ENCODE measurements at places on chromosomes 1 and 21.

GRCh38 chr1:36864182-36864822, 170.0 kb downstream of the GRIK3 start:
- peak; percentile 2 for DNase-seq

- no peak for DNase-seq
Measured at GRCh38 chr1:91784191-91784590, 101.8 kb downstream of the TGFBR3 start.

DNA sequence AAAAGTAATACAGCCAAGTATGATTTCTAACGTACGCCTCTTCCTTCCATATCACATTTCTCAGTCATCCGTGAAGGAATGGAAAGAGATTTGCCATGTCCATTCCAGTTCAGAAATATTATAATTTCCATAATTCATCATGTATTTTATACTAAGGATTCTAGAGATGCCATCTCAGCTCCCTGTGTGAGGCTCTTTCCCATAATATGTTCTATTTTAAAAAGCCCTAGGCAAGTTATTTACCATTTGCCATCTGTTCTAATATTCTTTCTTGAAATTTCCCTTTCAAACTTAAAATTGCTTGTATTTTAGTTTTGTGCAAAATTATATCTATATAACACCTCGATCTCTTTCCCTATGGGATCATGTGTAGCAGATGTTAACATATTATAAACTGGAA, 106.7 kb downstream of the FMN2 start:
- DNase-seq: no peak

GRCh38 chr1:168490306-168490705, 53.5 kb downstream of the XCL2 start:
- no peak for DNase-seq

DNA sequence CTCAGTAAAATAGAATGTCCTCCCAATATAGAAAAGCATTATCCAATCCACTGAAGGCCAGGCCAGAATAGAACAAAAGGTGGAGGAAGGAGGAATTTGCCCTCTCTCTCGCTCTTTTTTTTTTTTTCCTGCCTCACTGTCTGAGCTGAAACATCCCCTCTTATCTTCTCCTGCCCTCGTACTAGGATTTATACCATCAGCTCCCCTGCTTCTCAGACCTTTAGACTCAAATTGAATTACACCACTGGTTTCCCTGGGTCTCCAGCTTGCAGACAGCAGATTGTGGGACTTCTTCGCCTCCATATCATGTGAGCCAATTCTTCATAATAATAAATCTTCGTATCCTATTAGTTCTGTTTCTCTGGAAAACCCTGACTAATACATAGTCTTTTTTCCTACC, 4.9 kb upstream of the ZMYM6 start:
- DNase-seq: no peak

GRCh38 chr21:37208056-37208721, 58.9 kb downstream of the VPS26C start:
- no peak for DNase-seq

DNA sequence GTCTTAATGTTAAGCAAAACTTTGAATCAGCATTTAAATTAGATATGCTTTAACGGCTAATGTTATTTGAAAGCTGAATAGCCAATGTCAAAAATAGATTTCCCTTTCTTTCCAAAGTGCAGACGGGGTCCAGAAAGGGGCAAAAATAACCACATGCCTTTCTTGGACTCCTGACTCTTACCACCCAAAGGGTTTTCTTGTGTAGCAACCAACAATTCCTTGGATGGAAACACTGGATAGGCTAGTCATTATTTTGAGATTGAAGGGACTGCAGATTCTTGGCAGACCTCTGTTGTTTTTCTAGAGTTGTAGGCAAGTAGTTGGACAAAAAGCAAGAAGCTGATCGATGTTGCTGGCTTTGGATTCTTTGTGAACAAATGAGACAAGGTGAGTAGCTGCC, 107.0 kb downstream of the MRPS6 start:
- no peak for DNase-seq

DNA sequence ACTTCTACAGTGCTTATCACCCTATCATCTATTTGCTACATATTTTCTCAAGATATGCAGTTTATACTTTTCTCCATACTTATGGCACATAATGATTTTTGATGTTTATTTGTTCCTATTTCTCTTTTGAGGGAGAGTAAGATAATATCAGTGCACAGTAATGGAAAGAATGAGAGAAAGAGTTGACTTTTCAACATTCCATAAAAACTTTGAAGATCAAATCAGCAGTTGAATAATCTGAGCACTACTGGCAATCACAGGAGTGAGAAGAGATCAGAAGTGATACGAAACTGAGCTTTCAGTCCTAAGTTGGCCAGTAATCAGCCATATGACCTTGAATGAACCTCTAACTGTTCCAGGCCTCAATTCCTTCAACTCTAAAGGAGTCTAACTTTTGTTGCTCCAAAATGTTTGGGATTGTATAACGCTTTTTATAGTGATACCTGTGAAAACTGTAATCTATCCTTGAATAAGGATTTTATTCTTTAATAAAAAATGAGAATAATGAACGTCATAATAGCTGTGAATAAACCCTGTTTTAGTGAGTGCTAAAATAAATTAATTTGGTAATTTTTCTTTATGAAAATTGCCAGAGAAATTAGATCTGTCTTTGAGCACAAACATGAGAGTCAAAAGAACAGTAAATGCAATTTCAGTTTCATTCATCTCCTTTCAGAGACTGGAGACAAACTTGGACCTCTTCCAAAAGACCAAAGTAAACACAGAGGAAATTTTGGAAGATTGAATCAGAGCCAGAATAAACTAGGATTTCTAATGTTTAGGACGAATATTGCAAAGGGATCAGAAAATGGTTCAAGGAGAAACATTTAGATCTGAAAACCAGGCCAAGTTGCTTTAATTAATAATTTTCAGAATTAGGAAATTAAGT, 309.9 kb downstream of the ADGRL2 start:
- no peak for DNase-seq

DNA sequence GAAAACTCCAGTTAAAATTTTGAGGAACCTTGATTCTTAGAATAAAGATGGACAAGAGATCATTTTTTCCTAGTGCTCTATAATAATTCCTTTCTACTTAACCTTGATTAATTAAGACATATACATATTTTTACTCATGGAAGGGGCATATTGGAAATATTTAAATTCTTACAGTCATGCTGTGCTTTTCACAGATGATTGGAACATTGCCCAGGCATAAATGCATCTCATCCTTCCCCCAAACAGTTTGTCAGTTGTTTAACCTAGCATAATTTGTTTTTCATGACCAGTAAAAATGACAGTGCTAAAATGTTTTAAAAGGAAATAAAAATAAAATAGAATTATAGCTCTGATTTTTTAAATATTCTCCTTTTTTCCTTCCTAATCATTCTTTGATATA, 140.0 kb downstream of the DNM3 start:
- DNase-seq: no peak

DNA sequence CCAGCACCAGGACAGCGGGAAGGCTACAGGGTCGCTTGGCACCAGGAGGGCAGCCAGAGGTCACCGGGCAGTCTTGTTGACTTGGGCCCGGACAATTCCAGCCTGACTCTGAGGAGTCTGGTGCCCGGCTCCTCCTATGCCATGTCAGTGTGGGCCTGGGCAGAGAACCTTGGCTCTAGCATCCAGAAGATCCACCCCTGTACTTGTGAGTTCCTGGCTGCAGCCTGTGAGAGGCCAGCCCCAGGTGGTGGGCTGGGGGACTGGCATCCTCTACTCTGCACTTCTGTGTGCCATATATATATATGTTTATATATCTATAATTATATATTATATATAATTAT, 11.6 kb upstream of the PTPN7 start:
- DNase-seq: no peak

DNA sequence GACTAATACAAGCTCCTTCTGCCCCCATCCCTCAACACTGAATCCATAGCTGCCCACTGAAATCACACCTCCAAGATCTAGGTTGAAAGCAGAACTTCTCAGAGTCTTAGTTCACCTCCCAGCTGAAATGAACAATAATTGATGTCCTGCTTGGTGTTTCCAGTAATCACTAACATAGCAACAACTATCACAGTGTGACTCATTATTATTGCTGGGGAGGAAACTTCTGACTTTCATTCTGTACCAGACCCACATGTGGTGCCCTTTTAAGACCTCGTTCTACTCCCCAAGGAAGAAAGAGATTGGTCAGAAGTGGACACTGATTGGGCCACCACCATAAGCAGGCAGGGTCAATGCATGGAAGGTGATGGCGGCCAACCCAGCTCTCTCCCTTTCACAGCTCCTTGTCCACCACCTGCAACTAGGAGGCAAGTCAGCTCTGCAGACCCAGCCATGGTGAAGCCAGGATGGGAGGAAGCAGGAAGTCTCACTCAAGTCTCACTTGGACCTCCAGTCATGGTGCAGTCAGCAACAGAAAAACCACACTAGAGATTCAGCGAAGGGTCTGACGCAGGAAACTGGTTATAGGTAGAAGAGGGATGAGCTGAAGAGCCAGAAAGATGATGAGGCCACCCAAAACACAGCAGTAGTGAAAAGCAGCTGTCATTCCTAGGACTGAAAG, 720.2 kb downstream of the PTPRU start:
- no peak for DNase-seq

DNA sequence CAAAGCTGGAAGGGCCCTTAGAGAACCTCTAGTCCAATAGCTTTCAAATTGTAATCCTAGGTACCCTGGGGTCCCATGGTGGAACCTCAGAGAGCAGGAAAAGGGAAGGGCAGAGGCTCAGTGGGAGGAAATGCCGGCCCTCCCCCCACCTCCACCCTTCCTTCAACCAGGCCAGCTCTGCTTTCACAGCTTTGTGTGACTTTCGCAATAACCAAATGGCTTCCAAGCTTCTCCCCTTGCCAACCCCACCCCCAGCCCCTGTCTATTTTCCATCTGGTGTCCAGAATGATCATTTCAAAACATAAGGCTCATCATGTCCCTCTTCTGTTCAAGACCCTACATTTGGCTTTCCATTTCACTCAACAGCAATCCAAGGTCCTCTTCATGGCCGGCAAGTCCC, 74.4 kb downstream of the CD58 start:
- DNase-seq: no peak

DNA sequence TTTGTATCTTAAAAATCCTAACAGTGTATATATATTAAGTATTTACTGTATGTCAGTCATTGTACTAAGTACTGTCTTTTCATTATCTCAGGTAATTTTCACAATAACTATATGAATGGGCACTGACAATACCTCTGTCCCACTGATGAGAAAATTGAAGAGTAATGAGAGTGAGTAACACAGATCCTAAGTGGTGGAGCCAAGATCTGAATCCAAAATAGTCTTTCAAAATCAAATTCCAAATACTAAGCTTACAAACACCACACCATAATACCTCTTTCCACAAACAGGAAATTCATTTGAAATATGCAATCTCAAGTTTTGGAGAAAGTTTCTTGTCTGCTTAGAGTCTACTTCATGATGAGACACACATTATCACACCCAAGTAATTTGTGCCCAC, 105.9 kb upstream of the EDEM3 start:
- DNase-seq: no peak

DNA sequence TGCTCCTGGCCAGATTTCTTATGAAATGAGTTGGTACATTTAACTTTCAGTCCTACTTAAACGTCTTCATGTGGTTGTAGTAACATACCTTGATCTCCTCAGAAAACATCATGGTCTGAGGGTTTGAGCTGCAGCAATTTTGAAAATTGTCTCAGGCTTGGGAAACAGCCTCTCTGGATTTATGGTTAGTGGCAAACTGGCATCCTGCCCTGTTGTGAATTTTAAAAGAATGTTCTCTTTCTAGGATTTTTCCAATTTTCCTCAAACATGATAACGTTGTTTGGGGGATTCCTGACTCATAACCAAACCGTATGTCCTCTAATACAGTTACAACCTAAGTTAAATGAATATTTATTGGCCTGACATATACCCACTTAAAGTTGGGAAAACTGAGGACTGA, 624.4 kb downstream of the LMO4 start:
- DNase-seq: no peak

GRCh38 chr21:17779980-17780379, 39.2 kb downstream of the C21orf91 start:
- DNase-seq: no peak

DNA sequence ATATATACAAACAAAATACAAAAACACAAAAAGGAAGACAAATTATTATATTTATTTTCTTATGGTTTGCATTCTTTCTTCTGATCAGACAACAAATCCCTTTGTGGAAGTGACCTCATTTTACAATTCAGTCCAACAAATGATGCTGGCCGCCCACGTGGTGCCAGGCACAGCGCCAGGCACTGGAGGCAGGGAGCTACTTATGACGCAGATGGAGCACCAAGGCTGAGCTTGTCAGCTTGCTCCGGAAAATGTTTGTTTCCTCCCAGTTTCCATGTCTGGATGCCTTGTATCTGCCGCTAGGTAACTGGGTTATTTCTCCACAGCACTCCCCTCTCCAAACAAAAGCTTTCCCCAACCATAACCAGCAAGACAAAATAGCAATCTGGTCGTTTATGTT, 30.7 kb upstream of the CD34 start:
- no peak for DNase-seq

GRCh38 chr1:169925505-169926482, 32.1 kb upstream of the SCYL3 start:
- DNase-seq: no peak

DNA sequence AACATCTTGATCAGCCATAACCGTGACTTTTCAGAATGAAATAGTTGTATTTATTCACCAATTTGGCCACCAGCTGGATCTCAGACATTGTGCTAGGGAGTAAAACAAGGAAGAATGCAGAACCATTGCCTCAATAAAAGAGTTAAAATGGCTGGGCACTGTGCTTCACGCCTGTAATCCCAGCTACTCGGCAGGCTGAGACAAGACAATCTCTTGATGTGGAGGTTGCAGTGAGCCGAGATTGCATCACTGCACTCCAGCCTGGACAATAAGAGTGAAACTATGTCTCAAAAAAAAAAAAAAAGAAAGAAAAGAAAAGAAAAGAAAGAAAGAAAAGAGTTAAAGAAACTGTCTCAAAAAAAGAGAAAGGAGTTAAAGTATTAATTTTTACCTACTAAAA, 199.5 kb downstream of the TPR start:
- no peak for DNase-seq

DNA sequence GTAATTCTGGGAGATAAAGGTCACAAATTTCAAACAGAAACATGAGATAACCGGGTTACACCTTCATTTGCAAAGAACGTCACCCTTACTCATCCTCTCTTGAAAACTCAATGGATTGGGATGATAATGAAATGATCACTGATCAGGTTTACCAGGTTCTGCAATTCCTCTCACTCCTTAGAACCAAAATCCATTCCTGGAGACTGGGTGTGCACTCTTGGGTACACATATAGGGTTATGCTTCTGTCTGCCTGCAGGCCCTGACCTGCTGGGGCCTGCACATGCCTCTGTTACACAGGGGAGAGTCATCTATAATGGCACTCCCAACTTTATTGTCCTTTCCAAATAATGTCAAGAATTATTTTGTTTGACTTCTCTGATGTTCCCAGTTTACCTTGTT, 8.3 kb downstream of the SUSD4 start:
- no peak for DNase-seq

- no peak for DNase-seq
Measured at GRCh38 chr1:37620707-37621106, 14.0 kb downstream of the RSPO1 start.

DNA sequence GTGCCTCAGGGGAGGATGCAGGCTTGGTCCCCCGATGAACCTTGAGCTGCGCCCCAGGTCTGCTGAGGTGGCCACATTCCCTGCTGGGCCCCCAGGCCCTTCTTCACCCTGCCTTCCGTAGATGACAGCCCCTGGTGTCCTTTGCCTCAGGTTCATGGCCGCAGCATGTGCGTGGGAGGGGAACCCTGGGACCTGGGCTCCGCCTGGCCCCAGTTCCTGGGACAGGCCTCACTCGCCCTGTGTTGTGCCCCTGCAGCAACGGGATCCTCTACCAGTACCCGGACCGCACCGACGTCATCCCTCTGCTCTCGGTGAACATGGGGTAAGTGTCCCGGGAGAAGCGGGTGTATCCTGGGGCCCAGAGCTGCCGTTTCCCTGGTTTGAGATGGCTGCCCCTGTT, 5.1 kb upstream of the SLC25A34 start:
- DNase-seq: no peak

Data from stimulated activated CD4-positive, alpha-beta T cell treated with anti-CD3 and anti-CD28 coated beads, Interleukin-1b, Interleukin-23, amount 100 ng/mL, for 24 hours (primary cell).